ENCODE measurements at places on chromosomes 1 and 21.

DNA sequence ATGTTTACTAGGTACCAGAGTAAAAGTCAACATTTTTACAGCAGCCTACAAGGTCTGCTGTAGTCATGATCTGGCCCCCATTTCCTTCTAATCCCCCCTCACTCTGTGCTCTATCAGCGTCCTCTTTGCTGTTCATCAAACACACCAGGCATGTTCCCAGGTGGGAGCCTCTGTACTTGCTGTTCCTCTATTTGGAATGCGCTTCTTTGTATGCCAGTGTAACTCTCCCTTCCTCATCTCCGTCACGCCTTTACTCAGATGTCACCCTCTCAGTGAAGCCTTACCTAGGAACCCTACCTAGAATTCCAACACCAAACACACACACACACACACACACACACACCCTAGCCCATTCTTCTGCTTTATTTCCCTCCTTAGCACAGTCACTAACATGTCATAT, 21.0 kb downstream of the TP53BP2 start:
- DNase-seq = no peak

DNA sequence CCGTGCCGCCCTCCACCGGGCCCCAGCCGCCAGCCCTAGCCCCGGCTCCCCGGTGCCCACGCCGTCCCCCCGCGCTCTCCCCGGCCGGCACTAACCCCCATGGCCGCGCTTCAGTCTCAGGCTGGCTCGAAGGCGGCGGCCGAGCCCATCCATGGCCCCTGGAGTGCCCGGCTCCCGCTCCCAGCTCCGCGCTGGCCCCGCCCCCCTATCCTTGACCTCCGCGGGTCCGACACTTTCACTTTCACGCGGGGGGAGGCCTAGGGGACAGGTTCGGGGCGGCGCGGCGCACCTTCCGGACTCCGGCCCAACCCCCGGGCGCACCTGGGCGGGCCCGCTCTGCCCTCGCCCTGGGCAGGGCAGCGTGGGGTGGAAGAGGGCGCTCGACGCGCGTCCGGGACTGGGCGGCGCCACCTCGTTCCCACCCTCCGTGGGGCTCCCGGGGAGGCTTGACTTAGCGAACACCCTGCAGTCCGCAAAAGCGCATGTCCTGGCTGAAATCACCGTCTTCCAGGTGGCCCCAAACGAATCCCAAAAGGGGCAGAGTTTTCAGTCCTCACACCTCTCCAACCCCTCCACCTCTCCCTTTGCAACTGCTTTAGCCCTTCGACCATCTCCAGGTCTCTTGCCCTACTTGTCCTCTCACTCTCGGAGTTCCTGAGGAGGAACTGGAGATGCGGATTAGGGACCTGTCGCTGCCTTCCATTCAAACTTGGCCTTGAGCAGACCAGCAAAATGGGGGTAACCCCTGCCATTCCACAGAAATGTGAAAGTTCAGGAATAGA, 3.9 kb upstream of the DENND2D start:
- peak; percentile 68 for DNase-seq

- DNase-seq = no peak
Measured at GRCh38 chr1:14896381-14897079, 257.0 kb upstream of the TMEM51 start.

DNA sequence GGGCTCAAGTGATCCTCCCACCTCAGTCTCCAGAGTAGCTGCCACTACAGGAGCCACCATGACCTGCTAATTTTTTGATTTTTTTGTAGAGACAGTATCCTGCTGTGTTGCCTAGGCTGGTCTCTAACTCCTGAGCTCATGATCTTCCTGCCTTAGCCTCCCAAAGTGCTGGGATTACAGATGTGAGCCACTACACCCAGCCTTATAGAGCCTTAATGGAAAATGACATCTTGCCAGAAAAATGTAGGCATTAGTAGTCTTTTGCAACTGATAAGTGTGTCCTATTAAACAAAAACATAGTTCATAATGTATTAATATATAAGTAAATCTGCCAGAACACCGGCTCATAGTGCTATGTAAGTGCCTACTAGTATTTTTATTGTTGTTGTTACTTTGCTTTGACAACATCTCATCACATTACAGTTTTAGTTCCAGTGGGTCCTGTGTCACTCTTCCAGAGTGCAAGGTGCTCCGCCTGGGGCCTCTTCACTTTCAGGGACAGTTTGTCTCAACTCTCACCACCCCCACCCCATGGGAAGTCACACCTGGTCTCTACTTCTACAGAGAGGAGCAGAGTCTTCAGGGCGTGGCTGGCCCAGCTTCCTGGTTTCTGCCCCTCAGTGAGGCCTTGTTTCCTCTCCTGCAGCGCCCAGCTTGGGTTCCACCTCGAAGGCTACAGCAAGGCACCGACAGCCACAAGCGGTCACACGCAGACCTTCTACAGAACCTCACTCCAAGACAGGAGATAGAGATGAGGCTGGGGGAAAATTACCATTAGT, 30.1 kb downstream of the RHOU start:
- DNase-seq = no peak

DNA sequence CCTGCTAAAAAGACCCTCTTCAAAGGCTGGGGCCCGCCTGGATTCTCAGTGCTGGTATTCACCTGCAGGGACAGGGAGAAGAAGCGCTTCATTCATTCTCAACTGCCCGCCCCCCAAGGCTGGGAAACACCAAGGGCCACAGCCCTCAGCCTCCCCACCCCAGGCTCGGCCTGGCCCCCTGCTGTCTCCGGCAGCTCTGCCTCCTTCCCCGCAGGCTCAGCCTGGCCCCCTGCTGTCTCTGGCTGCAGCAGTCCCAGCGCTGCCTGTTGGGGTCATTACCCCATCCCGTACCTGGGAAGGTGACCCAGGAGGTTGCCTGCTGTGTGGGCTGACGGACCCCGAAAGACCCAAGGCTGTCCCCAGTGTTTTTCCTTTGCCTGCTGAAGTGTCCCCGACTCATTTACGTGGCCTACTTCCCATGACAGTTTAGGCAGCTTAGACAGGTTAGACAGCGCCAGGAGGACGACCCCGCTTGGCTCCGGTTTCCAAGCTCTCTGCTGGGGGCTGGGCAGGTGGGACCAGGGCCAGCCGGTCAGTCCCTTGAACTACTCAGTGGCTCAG, 22.9 kb upstream of the CLSTN1 start:
- no peak for DNase-seq

- DNase-seq = no peak
Measured at GRCh38 chr1:47709872-47710231, 272.0 kb downstream of the FOXD2 start.

DNA sequence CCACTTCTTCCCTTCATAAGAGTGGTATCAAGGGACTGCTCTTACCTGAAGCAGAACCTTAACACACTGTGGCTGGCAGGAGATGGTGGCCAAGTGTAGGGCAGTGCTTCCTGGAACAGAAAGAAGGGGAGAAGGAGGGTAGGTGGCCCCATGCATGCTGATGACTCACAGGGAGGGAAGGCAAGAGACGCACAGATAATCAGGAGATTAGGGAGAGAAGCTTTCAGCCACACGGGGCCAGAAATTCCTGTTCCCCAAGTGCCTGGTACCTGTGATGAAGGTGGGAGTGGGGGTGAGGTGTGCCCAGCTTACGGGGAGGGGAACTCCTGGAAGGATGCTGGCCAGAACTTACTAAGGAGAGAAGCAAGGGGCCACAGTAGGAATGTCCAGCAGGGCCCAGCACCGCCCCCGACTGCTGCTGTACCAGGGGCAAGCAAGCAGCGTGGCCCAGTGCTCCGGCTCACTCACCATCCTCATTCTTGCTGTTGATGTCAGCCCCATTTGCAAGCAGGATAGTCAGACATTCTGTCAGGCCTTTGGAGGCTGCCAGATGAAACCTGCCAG, 7.7 kb downstream of the ANKRD35 start:
- no peak for DNase-seq

- DNase-seq = no peak
Measured at GRCh38 chr21:14533499-14534428, 12.4 kb downstream of the SAMSN1 start.

DNA sequence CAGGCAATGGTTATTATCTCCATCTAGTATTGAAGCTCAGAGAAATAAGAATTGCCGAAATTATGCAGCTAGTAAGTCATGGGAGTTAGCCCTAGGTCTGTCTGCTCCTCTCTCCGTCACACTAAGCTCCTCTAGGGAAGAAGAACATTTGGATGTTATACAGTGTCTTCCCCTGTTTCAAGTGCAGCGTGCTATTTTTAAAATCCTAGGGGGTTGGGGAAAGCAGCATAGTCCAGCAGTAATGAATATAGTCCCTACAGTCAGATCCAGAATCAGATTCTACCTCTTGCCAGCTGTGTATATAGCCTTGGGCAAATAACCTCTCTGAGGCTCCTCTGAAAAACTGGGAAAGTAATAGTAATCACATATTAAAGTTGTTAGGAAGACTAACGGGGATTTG, 44.5 kb upstream of the OSBPL9 start:
- DNase-seq = no peak

- DNase-seq = no peak
Measured at GRCh38 chr21:28325618-28326017, 667.1 kb downstream of the LTN1 start.

DNA sequence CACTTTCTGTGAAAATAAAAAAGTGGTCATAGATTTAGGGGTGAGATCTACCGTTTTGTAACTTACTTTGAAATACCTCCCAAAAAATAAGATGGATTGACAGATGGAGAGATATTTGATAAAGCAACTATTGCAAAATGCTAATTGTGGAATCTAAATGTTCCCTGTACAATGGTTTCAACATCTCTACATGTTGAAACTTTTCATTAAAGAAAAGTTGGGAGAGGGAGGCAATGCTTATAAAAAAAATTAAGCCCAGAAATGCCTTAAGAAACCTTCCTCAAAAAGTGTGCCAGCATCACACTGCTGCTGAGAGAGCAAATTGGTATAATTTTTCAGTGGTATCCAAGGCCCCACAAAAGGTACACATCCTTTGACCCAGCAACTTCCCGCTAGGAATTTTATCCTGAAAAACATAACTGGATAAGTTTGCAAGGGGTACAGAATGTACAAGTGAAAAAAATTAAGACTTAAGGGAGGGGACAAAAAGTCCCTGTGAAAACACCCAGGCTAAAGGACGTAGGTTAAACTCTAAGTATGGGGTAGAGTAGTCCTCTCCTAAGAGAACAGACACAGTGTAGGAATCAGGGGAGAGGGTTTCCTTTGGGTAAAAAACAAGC, 84.3 kb downstream of the TGFBR3 start:
- DNase-seq = no peak

DNA sequence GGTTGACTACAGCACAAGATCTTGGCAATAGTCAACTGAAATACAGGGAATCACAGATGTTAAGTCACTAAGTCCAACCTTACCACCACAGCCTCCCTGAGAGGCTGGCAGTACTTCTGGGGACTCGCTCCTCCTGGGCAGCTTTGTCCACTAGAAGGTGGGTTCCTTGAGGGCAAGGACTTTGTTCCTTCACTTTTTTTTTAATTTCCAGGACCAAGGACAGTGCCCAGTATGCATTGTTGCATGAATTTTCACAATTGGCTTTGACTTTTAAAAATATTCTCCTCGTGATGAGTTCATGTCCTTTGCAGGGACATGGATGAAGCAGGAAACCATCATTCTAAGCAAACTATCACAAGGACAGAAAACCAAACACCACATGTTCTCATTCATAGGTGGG, 96.7 kb upstream of the IGSF21 start:
- DNase-seq = no peak

- no peak for DNase-seq
Measured at GRCh38 chr1:72567521-72567920, 285.2 kb upstream of the NEGR1 start.

- peak; percentile 23 for DNase-seq
Measured at GRCh38 chr21:46127239-46128105, 27.9 kb downstream of the FTCD start.

DNA sequence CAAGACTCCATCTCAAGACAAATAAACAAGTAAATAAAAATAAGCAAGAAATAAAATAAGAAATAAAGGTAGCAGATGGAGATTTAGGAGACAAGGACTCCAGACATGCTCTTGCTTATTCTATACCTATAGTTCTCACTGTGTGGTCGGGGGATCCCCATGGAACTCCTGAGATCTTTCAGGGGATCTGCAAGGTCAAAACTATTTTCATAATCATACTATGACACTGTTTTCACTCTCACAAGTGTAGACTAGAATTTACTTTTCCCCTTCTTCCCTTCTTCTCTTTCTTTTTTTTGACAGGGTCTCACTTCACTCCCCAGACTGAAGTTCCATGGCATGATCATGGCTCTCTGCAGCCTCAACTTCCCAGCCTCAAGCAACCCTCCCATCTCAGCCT, 29.8 kb upstream of the NLRP3 start:
- no peak for DNase-seq

GRCh38 chr1:7534061-7534825, 236.9 kb upstream of the VAMP3 start:
- DNase-seq = no peak

GRCh38 chr1:201399352-201400126, 415 bp upstream of the LAD1 start:
- no peak for DNase-seq

GRCh38 chr1:84698151-84699110, 8.2 kb upstream of the SSX2IP start:
- DNase-seq = no peak

- DNase-seq = no peak
Measured at GRCh38 chr1:112938210-112938609, 17.8 kb downstream of the SLC16A1 start.

GRCh38 chr1:58981392-58981791, 197.5 kb upstream of the JUN start:
- DNase-seq = no peak

GRCh38 chr1:2283991-2284895, 56.1 kb downstream of the SKI start:
- DNase-seq = no peak

GRCh38 chr1:42334240-42335049, 590 bp downstream of the FOXJ3 start:
- peak; percentile 41 for DNase-seq

- no peak for DNase-seq
Measured at GRCh38 chr1:205147191-205147835, 25.5 kb upstream of the RBBP5 start.

DNA sequence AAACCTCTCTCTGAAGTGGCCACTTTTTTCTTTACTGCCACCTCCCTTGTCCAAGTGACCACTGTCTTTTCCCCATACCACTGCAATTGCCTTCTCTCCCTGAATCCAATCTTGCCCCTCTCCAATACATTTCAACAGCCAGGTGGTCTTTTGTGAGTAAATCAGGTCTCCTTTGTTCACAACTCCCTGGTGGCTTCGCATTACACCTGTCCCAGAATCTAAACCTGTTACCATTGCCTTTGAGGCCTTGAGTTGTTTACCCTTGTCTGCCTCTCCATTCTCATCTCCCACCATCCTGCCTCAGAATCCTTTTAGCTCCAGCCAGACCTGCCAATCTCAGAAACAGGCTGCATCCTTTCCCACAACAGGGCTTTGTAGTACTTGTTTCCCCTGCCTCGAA, 21.8 kb upstream of the DYNLT5 start:
- DNase-seq = no peak

DNA sequence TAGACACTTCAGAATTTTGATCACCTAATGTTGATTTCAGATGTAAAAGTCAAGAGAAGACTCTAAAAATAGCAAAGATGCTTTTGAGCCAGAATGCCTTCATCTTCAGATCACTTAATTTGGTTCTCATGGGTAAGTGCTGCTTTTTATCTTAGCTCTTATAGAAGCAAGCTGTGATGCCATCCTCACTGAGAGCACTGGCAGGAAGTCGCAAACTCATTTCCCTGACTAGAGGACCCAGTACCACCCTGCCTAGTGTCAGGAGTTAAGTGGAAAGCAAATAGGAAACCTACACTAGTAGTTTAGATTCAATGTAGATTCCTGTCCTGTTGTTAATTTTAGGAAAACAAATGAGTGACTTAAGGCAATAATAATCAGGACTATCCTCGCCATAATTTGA, 12.1 kb downstream of the IFNAR2 start:
- DNase-seq = no peak

- DNase-seq = no peak
Measured at GRCh38 chr1:222079566-222079965, 337.7 kb upstream of the DUSP10 start.

All from activated CD4-positive, CD25-positive, alpha-beta regulatory T cell treated with anti-CD3 and anti-CD28 coated beads, Interleukin-2, amount 50 U/mL, for 72 hours (primary cell).